GDM1 (cell line): ENCODE measurements at places on chromosomes 4 and X.
A peak's percentile ranks its signal among the peaks of the same experiment; 100 is the strongest.

GRCh38 chr4:41590591-41590990 lies 52.6 kb downstream of the LIMCH1 start:
- DNase-seq: no peak

GRCh38 chr4:77263247-77263646 lies 106.2 kb downstream of the CCNG2 start:
- no peak for DNase-seq

DNA sequence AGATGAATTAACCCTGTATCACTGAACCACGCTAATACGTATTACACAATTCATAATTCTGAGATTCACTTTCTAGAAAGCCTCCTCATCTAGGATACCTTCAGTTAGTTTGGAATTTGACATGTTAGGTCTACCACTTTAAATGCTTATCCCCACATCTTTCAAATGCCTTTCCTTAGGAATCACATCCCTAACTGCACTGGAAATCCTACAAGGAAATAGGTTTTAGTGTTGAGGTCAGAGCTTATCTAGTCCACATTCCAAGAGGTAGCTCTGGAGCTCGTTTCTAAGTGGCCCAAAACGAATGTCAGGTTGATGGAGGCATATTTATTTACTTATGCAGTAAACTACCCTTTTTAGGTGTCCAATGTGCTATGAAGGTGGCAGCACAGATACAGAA lies 18.0 kb downstream of the PDHA1 start:
- DNase-seq: no peak

- DNase-seq: no peak
Observed at GRCh38 chr4:185534866-185535611, at the start of gene PDLIM3. PDLIM3 (minus strand) TSS chr4:185535507; CDS start chr4:185535434, 73 bp downstream.

DNA sequence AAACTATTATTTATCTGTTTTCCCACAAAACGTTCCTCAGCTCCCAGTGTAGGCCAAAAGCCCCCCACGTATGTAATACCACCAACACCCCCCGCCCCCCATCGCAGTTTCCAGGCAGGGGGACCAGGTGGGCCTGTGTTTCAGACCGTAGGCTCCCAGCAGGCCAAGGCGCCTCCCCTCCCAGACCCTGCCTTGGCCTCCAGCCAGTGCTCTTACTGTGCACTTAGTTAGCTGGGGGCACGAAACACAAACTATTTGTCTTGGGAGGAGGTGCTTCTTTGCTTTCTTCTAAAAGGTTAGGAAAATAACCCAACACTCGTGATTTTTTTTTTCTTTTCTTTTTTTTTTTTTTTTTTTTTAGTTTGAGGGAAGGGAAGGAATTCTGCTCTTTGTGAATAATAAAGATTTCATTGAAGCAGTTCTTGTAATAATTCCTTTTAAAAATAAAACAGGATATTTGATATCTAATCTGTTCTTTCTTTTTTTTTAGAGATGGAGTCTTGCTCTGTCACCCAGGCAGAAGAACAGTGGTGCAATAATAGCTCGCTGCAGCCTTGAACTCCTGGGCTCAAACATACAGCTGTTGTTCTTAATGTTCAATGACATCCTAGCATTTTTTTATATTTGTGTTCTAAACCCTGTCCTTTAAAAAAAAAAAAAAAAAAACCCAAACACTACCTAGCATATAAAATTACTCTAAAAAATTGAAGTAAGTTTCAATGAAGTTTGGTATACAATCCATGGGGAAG lies 83.0 kb upstream of the CLDN34 start:
- DNase-seq: no peak

DNA sequence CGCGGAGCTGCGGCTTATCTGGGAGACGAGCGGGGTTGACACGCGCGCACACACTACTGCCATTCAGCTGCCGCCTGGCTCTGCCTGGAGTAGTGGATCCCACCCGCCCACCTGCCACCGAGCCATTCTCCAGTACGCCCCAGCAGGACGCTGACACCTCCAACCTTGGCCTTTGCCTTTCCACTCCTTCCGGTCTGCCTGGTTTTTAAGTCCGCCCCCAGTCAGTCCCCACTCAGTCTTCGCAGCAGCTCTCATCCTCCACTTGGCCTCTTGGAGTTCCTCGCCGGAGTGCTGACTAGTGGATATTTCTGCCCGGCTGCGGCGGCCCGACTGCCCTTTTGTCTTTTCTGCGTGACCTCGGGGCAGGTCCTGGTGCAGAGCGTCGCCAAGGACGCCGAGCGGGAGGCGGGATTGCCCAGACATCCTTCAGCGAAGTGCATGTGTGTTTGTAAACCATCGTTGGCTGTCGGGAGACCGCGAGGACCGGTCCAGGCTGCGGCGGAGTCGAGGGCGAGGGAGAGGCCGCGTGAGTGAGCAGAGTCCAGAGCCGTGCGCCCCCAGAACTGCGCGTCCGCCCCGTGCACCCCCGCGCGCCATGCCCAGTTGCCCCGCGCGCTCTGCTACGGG lies 1.1 kb downstream of the SLIT2 start:
- DNase-seq: no peak

DNA sequence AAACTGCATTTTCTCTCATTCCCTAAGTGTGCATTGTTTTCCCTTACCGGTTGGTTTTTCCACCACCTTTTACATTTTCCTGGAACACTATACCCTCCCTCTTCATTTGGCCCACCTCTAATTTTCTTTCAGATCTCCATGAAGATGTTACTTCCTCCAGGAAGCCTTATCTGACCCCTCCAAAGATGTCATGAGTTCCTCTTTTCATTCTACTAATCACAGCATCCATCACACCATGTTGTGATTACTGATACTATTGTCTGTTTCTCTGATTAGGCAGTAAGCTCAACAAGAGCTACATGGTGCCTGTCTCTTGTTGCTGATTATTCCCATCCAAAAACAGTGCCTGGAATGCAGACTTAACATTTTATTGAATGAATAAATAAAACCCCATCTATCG lies 2.9 kb upstream of the AFP start:
- DNase-seq: no peak

- no peak for DNase-seq
Observed at GRCh38 chrX:74536152-74536831, 78.1 kb downstream of the RLIM start.

GRCh38 chrX:139002319-139002718 lies 290.8 kb upstream of the FGF13 start:
- DNase-seq: no peak

GRCh38 chr4:82499738-82500434 lies 61.9 kb downstream of the TMEM150C start:
- DNase-seq: no peak

- DNase-seq: peak; percentile 81
Observed at GRCh38 chrX:130120746-130121504, 10.6 kb upstream of the ELF4 start.

- DNase-seq: peak; percentile 65
Observed at GRCh38 chr4:109729718-109730618, at the start of gene PLA2G12A. PLA2G12A (minus strand) TSS chr4:109730070; CDS start chr4:109729809, 261 bp downstream.

DNA sequence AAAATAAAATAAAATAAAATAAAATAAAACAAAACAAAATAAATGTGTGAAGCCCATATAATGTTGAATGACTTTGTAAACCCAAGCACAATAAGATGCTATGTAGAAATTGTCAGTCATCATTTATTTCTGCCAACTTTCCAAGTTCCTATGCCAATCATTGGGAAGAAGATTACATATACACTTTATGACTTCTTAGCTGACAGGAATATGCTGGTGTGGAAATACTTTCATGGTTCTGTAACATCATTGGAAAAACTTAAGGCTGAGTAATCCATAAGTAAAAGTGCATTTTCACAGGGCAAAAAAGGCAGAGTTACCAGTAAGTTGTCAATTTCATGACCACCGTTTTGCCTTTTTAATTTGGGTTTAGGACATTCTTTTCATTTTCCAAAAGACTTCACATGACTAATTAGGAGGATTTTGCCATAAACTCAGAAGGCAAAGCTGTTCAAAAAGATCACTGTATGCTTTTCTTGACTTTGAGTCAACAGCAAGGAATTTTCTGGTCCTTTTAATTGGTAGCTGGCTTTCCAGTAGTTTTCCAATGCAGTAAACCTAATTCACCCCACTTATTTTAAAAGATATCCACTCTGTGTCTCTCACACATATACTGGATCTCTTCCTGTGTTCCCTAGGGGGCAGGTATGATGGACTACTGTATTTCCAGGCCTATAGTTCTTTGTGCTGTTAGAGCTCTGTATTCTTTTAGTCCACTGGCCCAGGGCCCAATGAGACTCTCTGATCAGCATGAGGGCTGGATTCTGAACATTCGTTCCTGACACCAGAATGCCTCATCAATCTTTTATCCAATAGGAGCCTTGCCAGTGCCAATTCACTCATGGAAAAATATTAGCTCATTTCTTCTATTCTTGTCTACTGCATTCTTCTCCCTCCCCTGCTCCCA lies 26.2 kb upstream of the SCRG1 start:
- DNase-seq: no peak

GRCh38 chrX:16711219-16711811 lies 1.2 kb downstream of the CTPS2 start:
- no peak for DNase-seq

- no peak for DNase-seq
Observed at GRCh38 chr4:56321251-56321650, 66.0 kb downstream of the AASDH start.

- DNase-seq: no peak
Observed at GRCh38 chr4:87241336-87241735, 20.9 kb upstream of the KLHL8 start.

DNA sequence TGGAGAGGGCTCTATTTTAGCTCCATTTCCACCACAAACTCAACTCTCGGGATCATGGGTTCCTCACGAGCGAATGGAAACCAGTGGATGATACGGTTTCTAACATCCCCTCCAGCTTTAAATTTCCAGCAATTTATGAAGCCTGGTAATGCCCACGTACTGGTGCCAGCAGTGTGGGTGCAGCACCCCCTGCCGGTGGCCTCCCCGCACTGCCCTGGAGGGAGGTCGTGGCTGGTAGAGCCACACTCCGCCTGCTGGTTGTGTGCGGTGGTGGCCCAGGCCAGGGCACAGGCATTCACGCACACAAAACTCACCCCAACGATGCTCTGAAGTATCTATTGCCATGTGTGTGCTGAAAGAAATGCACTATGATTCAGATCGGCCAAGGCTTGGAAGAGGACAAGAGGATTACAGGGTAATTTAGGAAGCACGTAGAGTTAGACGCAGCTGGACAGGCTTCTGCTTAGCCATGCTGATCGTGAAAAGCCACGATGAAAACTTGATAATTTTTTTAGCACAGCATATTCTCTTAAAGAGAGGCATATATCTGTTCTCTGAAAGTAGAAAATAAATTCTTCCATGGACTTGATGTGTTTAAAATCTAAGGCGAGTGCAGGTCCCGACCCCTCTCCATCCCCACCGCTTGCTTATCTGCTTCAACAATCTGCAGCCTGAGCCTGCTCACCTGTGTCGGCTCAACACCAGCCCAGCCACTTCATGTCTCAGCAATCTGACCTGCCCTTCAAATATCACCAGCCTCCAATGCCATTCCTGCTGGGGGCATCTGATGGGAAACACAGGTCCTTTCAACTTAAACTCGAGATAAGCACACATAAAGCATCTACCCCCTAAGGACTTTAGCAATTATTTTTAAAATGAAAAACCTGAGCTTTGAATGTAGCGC lies 59.1 kb downstream of the SCD5 start:
- peak; percentile 73 for DNase-seq

GRCh38 chr4:153466081-153466948 lies at the start of gene TMEM131L:
TMEM131L (plus strand) TSS chr4:153466360; CDS start chr4:153466398, 38 bp downstream.
- DNase-seq: peak; percentile 67

- no peak for DNase-seq
Observed at GRCh38 chrX:140088438-140088837, 123.1 kb upstream of the CXorf66 start.
